ENCODE measurements at places on chromosomes 7 and 10. TPM values are rescaled to one million over a fixed set of nuclear protein-coding genes. Genes with fewer than 3 reads are reported as not detected.

DNA sequence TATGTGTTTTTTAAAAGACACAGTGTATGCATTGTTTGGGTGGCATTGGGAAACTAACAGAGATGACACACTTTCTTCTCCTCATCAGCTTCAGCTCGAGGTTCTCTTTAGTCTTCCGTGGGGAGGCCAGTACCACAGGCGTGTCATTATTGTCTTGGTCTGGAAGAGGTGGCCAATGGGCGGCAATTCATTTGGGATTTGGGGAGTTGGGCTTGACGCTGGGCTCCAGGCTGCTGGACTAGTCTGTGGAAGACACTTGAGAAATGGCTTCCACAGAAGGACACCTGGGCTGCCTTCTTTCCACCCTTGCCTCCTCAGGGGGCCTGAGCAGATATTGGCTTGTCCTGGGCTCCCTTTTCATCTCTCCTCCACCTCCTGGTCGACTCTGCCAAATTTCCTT, 192.2 kb downstream of the SH2D4B start:
- DNase-seq, result no peak

- DNase-seq, result no peak
Measured at GRCh38 chr10:29959586-29959985, 99.8 kb downstream of the JCAD start.

GRCh38 chr10:18097524-18097923, 42.7 kb upstream of the CACNB2 start:
- no peak for DNase-seq

DNA sequence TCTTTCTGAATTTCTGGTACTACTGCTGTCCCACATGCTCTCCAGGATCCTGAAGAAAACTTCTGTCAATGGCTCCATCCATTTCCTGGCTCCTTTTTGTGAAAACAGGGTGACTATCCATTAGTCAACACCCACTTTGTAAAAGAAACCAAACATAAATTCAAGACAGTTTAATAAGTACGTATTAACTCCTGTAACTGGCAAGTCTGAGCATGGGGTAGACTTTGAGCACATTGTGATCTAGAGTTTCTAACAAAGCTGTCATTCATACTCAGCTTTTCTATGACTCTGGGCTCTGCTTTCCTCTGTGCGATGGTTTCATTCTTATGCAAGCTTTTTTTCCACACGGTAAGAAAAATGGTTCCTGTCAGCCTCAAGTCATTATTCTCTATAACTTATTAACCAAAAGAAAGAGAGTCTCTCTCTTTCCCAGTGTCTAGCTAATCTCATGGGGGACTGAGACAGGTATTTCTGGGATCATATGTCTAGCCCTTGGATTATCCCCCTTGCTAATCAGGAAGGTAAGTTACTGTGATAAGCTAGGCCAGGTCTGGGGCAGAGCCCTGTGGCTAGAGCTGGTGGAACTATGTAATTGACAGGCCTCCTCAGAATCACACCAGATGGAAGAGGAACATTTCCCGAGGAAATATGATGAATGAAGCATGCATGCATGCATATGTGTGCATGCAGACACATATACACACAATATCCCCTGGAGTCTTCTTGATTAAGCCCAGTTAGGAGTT, 98.5 kb downstream of the GNAI1 start:
- DNase-seq, result no peak

GRCh38 chr10:108749042-108749441, 1174.3 kb downstream of the XPNPEP1 start:
- no peak for DNase-seq

The CALML5 gene
- not detected for total RNA-seq

DNA sequence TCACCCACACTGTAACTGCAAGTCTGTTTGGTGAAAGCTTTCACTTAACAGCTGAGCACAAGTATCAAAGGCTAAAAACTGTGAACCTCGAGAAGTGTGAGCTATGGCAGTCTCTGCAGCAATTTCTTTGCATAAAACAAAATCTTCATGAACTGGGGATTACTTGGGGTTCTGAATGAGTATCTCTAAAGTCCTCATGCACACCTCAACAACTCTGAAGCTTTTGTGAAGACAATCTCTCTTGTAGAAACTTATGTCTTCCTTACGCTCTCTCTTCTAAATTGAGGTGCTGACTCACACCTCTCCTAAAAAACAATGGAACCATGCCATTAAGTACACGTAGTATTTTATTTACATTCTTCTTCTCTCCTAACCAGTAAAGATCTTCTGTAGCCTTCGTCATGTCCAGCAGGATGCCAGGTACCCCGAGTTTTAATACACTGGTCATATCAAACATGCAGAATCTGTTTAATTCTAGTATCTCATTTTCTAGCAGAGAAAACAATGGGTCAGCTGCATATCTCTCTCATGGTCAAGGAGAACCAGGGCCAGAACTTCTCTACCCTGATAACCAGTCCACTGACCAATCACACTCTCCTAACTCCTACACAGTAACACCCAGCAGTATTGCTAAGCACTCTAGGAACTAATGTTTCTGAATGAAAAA, 76.9 kb downstream of the UBE2H start:
- DNase-seq, result no peak

- no peak for DNase-seq
Measured at GRCh38 chr10:99611326-99611725, 8.9 kb downstream of the SLC25A28 start.

The AOAH gene
- not detected for total RNA-seq

The SFMBT2 gene
- 9.1 TPM for total RNA-seq

The MOSPD3 gene
- total RNA-seq, result 37.1 TPM

The NSUN6 gene
- 20.7 TPM for total RNA-seq

GRCh38 chr10:89887830-89888229, 186.4 kb downstream of the KIF20B start:
- DNase-seq, result no peak

GRCh38 chr7:157719705-157720655, 383.2 kb downstream of the DNAJB6 start:
- no peak for DNase-seq

GRCh38 chr7:101814081-101814990, 3.1 kb upstream of the CUX1 start:
- DNase-seq, result peak; percentile 65

- DNase-seq, result no peak
Measured at GRCh38 chr10:77571490-77571889, 66.1 kb downstream of the KCNMA1 start.
